ENCODE measurements at places on chromosomes 7 and 10.

DNA sequence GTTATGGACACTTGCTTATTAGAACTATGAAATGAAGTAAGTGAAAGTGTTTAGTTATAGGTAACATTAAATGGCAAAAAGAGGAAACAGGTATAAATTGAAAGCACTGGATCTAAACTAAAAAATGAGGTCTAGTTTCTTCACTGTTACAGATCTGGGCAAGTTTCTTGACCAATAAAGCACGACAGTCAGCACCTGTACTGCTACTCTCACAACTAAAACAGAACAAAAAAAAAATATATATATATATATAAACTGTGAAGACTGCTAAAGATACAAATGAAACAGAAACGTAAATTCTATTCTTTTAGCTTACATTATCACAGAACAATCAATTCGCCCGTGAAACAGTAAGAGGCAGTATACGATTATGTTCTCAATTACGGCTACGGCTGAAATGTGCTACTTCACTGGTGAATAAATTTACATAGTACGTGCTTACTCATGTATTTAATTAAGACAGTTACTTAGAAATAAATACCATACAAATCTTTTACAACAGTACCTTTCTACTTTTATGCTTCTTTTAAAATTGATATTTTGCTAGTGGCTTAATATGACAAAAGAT lies 4.2 kb downstream of the AHR start:
- DNase-seq = peak; percentile 32

DNA sequence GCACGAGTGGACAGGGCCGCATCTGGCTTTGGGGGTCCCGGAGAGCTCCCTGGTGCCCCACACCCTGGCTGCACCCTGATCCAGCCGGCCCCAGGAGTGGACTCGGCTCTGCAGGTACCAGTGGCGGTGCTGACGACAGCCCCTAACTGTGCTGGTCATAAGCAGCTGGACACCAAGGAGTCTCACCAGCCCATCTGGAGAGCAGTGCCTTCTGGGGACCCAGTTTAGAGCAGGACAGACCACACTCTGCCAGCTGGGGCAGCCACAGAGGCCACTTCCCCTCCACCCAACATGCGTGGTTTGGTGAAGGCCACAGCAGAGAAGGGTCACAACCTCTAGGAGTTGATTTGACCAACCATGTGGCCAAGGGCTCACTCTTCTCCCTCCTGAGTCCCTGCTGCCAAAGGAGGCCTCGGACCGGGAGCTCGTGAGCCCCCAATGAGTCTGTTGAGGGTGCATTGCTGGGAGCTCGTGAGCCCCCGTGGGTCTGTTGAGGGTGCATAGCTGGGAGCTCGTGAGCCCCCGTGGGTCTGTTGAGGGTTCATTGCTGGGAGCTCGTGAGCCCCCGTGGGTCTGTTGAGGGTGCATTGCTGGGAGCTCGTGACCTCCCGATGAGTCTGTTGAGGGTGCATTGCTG lies 16.0 kb upstream of the INPP5A start:
- DNase-seq = no peak

DNA sequence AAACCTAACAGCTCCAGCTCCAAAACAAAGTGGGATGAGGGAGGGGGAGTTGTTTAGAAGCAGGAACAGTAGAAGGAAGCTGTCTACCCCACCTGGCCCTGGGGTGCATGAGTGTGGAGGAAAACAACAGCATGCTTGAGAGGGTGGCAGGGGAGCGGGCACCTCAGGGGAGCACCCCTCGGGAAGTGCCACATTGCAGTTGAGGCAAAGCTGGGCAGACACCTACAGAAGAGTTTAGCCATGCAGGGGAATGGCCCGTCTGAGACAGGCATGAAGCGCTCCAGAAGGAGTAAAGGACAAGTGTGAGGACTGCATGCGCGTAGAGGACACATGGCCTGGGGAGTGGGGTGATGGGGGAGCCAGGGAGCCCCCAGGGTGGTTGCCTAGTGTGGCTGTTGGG lies 18.1 kb downstream of the CHAT start:
- DNase-seq = no peak

- no peak for DNase-seq
These were observed 1136.8 kb upstream of the AUTS2 start for GRCh38 chr7:68461430-68461829.

- no peak for DNase-seq
These were observed 2.6 kb downstream of the PLEKHS1 start for GRCh38 chr10:113754125-113754524.

DNA sequence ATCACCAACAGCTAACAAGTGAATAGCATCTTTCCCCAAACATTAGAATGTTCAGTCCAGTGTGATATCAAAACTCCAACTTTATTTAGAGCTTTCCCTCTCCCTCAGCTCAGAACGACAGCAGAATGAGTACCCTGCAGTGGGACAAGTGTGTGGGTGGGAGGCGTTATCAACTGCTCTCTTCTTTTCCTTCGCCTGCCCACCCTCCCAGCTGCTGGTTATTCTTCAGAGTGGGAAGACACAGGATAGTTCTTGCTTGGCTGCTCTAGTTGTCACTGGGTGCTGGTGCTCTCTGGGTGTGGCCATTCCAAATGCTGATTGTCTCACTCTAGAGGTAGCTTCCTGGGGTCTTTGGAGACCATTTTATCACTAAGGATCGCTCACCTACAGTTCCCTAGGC lies 13.7 kb upstream of the FAM241B start:
- DNase-seq = no peak

DNA sequence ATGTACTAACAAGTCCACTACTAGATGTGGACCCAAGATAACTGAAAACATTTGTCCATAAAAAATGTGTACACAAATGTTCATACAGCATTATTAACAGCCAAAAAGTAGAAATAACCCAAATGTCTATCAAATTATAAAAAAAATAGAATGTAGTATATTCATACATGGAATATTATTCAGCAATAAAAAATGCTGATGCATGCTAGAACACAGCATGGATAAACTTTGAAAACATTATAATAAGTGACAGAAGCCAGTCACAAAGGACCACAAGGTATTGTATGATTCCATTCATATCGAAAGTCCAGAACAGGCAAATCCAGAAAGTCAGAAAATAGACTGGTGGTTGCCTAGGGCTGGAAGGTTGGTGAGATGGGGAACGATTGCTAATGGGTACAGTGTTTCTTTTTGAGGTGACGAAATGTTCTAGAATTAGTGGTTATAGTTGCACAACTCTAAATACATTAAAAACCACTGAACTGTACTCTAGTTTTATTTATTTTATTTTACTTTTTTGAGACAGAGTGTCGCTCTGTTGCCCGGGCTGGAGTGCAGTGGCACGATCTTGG lies 43.3 kb upstream of the ANLN start:
- DNase-seq = no peak

- no peak for DNase-seq
These were observed 27.0 kb downstream of the SLC26A4 start for GRCh38 chr7:107687656-107688055.

- DNase-seq = no peak
These were observed 20.0 kb downstream of the PYROXD2 start for GRCh38 chr10:98394851-98395440.

DNA sequence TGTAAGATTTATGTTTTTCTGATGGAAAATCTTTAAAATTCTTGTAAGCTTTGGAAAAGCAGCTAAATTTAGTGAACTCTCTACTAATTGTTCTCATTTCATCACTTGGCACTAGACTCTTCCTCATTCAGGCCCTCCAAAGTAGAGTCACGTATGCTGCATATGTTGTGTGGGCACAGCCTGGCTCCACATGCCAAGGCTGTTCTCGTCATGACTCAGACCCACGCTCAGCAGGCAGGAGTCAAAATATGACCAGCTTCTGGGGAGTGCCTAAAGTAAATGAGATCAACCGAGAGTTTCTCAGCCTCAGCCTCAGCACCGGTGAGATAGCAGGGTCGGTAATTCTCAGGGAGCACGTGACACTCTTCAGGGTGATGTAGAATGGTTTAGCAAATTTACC lies 1672.9 kb downstream of the REEP3 start:
- no peak for DNase-seq

DNA sequence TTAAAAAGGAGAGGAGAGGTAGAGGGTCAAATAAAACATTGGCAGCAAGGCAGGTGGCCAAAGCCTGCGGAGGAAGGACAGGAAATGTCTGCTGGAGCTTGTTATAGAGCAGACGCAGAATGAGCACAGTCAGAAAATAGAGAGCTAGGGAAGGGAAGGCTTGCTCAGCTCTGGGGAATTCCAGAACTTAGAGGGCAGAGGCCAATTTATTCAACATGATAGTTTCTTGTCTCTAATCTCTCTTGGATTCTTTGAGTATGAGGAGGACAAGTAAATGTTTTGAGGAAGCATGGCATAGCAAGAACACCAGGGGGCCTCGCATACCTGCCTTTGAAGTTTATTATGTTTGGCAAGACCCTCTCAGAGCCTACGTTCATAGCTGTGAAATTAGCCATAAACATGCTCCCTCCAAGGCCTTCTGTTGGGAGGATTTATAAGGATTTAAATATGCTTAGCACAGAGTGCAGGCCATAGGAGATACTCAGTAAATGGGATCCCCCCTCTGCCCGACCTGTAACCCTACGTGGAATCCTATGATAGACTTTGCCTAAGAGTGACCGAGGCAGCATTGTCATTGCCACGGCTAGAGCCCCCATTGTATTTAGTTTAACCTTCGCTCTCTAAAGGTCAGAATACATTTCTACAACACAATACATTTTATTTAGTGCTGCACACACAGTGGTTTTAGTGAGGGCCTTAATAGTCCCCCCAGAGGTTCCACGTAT lies 293.9 kb downstream of the CCDC3 start:
- peak; percentile 27 for DNase-seq

GRCh38 chr10:34205452-34205851 lies 609.6 kb downstream of the PARD3 start:
- DNase-seq = peak; percentile 23

GRCh38 chr7:111282626-111283025 lies 191.7 kb downstream of the LRRN3 start:
- no peak for DNase-seq

GRCh38 chr7:155344270-155344617 lies 46.6 kb downstream of the INSIG1 start:
- no peak for DNase-seq

DNA sequence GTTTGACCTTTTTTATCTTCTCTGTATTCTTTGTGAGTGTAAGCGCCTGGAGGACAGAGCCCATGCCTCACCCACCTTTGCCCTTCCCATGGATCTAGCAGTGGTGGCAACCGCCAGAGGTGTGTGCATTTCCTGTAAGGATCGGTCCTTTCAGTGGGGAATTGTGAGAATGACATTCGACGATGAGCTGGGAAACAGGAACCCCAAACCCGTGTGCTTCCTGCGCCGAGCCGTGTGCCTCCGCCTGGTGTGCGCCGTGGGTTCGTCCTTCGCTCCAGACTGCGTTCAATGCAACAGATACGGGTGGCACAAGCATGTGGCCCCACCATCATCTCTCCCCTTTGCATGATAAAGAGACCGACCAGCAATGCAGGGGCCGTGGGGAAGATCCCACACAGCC lies 1.7 kb upstream of the DIP2C start:
- DNase-seq = no peak

- no peak for DNase-seq
These were observed 24.5 kb downstream of the TMEM209 start for GRCh38 chr7:130180571-130181262.

DNA sequence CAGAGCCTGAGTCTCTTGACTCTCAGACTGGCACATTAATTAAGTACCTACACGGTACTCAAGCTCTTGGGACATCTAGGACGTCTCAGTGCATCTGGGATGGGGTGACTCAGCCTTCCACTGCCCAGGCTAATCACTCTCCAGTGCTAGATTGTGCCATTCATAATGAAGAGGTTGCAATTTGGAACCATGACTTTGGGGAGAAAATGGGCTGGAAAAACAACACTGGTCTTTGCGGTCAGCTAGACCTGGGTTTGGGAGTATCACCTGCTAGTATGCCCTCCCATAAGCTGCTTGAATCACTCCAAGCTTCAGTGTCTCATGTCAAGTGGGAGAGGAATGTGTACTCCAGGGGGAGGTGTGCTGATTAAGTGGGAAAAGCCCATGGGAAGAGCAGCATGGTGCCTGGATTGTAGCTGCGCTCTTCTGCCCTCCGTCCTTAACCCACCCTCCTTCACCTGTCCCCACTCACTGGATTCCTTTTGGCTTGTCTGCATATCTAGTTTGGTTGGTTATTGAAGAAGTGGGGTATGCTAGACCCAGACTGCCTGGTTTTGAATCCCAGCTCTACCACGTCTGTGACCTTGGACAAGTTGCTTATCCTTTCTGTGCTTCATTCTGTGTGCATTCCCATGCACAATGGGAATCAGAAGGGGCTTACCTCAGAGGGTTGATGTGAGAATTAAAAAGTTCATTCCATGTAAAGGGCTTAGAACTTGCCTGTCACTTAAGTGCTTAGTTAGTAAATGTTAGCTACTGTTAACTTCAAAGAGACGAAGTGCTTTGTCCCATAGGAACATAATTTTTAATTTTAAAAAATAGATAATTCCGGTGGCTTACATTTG lies 3.8 kb downstream of the NFE2L3 start:
- DNase-seq = no peak

GRCh38 chr7:129613016-129613337 lies 1.5 kb downstream of the NRF1 start:
- no peak for DNase-seq

GRCh38 chr7:159031135-159031701 lies 113.4 kb downstream of the VIPR2 start:
- no peak for DNase-seq

- DNase-seq = no peak
These were observed 20.1 kb downstream of the MYL10 start for GRCh38 chr7:101608772-101609713.

DNA sequence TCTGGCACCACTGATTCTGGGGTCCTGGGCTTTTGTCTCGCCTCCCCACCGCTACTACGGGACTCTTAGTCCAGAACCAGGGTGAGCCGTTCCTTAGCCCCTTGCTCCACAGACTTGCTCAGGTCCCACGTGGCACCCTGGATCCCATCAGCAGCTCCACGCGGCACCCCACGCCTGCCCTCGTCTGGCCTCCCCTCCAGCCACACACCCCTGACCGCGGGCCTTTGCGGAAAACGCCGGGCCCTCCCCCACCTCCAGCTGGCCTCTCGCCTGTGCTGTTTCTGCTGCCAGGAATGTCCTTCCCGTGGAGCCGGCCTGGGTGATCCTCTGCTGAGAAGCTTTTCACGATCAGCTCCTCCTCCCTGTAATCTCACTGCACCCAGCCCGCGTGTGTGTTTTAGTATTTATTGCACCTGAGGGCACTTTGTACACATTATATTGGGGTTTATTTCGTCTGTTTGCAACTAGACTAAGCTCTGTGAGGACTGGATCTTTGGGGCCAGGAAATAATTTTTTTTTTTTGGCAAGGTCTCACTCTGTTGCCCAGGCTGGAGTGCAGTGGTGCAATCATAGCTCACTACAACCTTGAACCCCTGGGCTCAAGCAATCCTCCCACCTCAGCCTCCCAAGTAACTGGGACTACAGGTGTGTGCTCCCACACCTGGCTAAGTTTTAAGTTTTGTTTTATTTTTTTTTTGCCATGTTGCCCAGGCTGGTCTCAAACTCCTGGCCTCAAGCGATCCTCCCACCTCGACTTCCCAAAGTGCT lies 10.5 kb upstream of the TTYH3 start:
- no peak for DNase-seq
